Right kidney (tissue), 9 donors: ENCODE measurements at places on chromosomes 1 and 21.

- no peak for DNase-seq
These were observed 160.6 kb upstream of the CD34 start for GRCh38 chr1:208071435-208072031.

GRCh38 chr1:14915356-14916054 lies 238.0 kb upstream of the TMEM51 start:
- peak; percentile 61 for DNase-seq

- DNase-seq: no peak
These were observed 82.9 kb downstream of the ITPKB start for GRCh38 chr1:226656201-226656600.

GRCh38 chr1:21550097-21550496 lies 40.9 kb downstream of the ALPL start:
- DNase-seq: no peak

GRCh38 chr21:34939673-34940331 lies 109.3 kb downstream of the RUNX1 start:
- no peak for DNase-seq

- DNase-seq: no peak
These were observed 32.1 kb upstream of the RGS1 start for GRCh38 chr1:192543445-192543844.

DNA sequence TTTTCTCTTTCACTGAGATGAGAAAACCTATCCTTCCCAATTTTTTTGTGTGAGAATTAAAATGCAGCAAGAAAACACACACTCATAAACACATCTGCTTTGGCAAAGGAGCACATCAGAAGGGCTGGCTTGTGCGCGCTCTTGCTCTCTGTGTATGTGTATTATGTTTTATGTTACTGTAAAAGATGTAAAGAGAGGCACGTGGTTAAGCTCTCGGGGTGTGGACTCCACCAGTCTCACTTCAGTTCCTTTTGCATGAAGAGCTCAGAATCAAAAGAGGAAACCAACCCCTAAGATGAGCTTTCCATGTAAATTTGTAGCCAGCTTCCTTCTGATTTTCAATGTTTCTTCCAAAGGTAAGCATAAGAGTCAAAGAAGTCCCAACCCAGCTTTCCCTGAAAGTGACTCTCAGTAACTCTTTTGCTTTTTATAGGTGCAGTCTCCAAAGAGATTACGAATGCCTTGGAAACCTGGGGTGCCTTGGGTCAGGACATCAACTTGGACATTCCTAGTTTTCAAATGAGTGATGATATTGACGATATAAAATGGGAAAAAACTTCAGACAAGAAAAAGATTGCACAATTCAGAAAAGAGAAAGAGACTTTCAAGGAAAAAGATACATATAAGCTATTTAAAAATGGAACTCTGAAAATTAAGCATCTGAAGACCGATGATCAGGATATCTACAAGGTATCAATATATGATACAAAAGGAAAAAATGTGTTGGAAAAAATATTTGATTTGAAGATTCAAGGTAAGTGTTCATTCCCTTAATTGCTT lies at the start of gene CD2:
TSS of gene CD2 (plus strand) at position 233 of the 780 bp plus-strand sequence. CDS start at position 296, 63 bp downstream.
- DNase-seq: no peak

DNA sequence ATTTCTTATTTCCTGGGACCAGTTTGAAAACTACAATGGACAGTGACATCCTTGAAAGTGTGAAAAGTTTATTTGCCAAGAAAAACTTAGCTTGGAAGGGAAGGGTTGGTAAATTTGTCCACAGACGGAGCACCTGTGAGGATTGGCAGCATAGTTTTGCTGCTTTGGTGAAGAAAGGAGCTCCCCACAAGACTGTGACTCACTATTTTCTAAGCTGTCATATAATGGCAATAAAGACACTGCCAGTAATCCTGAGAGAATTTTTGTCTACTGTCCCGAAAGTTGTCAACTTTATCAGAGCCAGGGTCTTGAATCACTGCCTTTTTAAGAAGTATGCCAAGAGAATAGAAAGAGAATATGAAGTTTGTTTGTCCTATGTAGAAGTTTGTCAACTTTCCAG lies 230.8 kb downstream of the NEGR1 start:
- no peak for DNase-seq

DNA sequence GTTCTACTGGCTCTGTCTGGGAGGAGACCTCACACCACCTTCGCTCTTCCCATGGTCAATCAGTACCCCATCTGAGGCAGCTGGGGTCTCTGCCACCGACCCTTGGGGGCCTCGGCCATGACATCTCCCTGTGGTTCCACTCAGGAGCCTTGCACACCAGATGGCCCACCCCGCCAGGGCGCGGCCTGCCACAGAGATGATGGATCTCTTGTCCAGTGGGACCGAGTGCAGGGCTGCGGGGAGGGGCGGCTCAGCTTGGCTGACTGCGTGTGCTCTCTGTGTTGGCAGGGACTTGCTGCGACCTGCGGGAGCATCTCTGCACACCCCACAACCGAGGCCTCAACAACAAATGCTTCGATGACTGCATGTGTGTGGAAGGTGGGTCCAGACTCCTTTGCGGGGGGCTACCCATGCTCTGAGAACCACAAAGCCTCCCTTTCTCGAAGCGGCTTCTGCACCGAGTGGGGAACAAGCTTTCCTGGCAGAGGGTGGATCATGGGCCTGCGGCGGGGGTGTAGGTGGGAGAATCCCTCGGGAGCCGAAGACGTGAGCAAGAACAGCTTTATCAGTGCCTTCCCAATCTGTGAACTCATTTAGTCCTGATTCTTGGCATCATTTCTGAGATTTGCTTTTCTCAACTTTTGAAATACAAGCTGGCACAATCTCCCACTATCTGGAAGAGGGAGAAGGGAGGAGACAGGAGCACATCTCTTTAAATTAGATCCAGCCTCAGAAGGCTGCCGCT lies 20.9 kb upstream of the AGTRAP start:
- DNase-seq: no peak

DNA sequence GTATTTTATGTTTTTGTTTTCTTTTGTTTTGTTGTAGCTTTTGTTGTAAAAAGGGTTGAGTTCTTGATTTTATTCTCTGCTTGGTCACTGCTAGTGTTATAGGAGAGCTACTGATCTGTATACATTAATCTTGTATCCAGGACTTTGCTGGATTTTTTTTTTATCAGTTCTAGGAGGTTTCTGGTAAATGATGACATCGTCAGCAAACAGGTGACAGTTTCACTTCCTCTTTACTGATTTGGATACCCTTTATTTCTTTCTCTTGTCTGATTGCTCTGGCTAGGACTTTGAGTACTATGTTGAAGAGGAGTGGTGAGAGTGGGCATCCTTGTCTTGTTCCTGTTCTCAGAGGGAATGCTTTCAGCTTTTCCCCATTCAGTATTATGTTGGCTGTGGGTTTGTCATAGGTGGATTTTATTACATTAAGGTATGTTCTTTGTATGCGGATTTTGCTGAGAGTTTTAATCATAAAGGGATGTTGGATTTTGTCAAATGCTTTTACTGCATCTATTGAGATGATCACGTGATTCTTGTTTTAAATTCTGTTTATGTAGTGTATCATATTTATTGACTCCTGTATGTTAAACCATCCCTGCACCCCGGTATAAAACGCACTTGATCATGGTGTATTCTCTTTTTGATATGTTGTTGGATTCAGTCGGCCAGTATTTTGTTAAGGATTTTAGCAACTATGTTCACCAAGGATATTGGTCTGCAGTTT lies 905.7 kb downstream of the LTN1 start:
- DNase-seq: no peak

GRCh38 chr1:86151427-86151826 lies 5.1 kb downstream of the COL24A1 start:
- no peak for DNase-seq

DNA sequence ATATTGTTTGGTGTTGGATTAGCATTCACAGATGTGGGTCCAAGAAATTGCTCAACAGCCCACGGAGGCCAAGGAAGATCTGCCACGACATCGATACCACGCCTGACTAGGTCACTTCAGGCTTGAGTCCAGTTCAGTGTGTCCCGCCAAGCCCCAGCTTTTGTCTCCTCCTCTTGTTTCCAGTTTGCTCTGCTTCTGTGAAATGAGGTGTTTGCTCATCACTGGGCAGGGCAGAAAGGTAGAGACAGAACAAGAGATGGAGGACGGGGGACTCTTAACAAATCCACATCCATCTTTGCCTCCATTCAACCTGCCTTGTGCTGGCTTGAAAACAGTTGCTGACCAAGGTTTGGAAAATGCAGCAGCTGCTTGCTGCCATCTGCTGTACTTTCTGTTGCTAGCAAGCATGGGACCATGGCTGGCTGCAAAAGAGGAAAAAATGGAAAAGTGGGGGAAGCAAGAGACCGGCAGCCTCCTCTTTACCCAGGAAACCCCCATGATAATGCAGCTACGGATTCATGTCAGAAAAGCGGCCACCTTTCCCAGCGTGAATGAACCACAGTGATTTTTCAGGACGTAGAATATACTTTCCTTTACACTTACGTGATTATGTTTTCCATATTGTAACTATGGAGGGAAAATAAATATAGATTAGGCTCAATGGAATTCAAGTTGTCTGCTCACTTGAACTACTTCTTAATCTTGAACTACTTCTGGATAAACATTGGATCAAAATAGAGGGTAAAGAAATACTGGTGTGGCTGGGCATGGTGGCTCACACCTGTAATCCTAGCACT lies 80.2 kb upstream of the GREM2 start:
- peak; percentile 19 for DNase-seq

GRCh38 chr1:172717722-172718465 lies 59.0 kb downstream of the FASLG start:
- DNase-seq: no peak

DNA sequence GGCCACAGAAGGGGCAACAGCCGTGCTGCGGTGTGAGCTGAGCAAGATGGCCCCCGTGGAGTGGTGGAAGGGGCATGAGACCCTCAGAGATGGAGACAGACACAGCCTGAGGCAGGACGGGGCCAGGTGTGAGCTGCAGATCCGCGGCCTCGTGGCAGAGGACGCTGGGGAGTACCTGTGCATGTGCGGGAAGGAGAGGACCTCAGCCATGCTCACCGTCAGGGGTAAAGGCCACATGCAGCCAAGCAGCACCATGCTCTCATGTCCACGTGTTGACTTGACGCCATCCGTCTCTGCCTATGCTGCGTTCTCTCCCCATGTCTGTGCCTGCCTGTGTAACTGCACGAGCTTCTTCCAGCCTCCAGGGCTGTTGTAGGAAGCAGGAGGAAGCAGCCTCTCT lies 85.5 kb downstream of the OBSCN start:
- no peak for DNase-seq

DNA sequence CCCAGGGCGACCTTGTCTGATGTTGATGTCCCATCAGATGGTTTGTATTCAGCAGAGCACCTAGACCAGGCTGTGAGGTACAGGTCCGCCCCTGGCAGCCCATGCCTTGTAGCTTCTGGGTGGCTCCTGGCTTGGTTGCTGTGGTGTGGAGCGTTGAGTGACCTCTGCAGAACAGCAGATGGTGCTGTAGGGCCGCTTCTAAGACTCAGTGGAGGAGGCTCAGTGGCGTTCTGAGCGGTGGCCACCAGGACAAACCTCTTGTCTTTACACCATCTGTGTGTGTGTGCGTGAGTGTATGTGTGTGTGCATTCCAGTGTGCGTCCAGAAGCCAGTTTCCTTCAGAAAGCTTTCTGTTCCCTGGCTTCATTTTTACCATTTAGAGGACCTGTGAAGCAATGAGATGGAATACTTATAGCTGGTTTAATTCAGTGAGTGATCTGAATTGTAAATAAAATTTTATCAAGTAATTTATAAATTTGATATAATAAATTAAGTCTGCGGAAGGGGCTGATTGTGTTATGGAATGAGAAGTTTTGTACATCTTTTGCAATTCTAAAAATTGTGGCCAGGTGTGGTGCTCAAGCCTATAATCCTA lies 66.1 kb downstream of the ADARB1 start:
- DNase-seq: peak; percentile 46

DNA sequence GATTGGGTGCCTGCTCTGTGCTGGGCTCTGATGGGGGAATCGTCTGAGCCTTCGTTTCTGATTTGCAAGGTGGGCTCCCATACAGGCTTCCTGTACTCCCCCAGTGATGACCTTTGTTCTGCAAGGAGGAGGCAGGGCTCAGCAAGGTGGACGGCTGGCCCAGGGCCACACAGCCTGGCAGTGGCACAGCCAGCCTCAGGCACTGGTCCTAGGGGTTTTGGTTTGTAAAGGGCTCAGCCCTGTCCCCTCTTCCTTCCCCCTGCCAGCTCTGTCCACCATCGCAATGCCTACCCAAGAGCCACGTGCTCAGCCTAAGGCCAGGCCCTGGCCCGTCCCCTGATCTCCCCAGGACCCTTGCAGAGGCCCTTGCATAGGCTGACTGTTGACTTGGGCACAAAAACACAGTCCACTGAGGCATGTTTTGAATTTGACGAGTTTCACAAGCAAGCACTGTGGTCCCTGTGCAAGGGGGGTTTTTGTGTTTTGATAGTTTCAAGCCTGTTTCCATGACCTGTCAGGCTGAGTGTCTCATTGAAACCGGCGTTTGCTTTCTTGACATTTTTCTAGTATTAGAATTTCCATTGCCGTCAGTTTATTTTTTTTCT lies 39.5 kb upstream of the TNFRSF1B start:
- no peak for DNase-seq

GRCh38 chr1:203888807-203889251 lies 27.4 kb downstream of the SNRPE start:
- no peak for DNase-seq

DNA sequence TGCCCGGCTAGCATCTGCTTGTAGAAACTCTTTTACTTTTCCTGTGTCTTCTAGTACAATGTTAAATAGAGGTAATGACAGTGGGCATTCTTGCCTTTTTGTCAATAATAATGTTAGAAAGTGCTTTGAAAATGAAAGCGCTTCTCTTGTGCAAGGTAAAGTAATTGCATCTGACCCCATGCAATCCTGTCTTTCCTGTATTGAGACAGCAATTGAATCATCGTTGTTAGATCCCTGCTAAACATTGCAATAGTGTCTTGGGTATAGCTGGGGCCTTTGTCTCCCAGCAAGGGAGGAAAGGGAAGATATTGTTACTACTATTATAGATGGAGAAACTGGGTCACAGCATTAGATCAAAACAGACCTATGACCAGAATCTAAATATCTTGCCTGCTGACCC lies 80.9 kb downstream of the TLR5 start:
- DNase-seq: no peak

- DNase-seq: no peak
These were observed 79.8 kb downstream of the AK5 start for GRCh38 chr1:77361621-77362020.

DNA sequence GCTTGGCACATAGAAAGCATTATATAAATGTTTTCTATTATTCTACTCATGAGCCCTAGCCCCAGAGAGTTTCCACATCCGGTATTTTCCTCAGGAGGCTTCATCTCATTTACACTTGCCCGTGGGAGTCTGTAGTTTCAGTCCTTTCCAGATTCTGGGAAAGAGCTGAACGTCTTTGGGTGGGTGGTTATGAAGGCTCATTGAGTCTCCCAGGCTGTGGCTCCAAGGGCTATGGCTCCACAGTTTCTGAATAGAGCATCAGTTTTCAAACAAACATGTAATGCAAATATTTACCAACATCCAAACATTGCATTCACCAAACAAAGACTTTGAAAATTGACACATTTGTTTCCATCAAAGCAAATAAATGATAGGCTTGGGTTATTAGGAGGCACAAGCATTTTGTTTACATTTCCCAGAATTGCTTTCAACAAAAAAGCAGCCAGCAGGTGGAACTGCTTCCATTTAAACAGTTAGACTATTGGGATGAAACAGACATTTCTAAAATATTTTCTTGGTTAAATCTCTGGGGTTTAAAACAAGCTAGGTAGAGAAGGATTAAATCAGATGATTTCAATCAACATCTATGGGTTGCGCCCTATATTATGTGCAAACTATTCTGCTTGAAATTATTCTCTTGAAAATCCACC lies 1.3 kb upstream of the LEMD1 start:
- DNase-seq: no peak

- no peak for DNase-seq
These were observed 7.4 kb downstream of the MED8 start for GRCh38 chr1:43382027-43382779.

- DNase-seq: no peak
These were observed 5.6 kb upstream of the MAN1C1 start for GRCh38 chr1:25610822-25611630.
